Prostate gland (tissue), 2 donors: ENCODE measurements at places on chromosomes 16 and 17. TPM values are rescaled to one million over a fixed set of nuclear protein-coding genes. Genes with fewer than 3 reads are reported as not detected.

Gene SAP30BP
- 72.3 TPM for total RNA-seq

GRCh38 chr17:28763137-28763799 is 19.5 kb downstream of the TRAF4 start:
- no peak overlapping the region for H3K27ac ChIP-seq
- H3K4me1 ChIP-seq: peaks cover 10% of the 10 kb centered on the region
- H3K4me3 ChIP-seq: no peak overlapping the region

- H3K4me3 ChIP-seq: no peak overlapping the region
- no peak overlapping the region for H3K27ac ChIP-seq
- H3K4me1 ChIP-seq: no peaks in the 10 kb centered on the region
- H3K27me3 ChIP-seq: no peaks in the 10 kb centered on the region
- H3K36me3 ChIP-seq: no peaks in the 10 kb centered on the region
Observed at GRCh38 chr17:74994440-74994839, 7.0 kb downstream of the CDR2L start.

DNA sequence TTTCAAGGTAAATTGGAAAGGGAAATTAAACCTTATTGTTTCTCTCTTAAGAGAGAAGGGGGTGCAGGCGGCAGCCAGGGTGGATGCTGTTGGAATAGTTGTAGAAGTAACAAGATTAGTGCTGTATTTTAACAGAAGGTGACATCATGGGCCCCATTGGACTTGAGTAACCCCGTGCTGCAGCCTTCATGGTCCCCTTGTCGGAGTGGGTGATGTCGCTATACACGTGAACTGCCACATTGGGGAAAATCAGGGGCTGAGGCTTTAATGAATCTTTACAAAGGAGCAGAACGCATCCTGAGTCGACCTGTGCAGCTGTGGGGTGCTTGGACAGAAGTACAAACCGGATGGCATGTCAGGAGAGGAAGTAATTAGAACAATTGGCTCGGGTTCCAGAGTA is 3.2 kb downstream of the SNX11 start:
- no peaks in the 10 kb centered on the region for H3K27me3 ChIP-seq
- H3K4me3 ChIP-seq: no peak overlapping the region
- DNase-seq: no peak
